ENCODE measurements at places on chromosomes 12 and 14.

GRCh38 chr12:120257041-120257821, 8.3 kb downstream of the PXN start:
- no peak for ATAC-seq

DNA sequence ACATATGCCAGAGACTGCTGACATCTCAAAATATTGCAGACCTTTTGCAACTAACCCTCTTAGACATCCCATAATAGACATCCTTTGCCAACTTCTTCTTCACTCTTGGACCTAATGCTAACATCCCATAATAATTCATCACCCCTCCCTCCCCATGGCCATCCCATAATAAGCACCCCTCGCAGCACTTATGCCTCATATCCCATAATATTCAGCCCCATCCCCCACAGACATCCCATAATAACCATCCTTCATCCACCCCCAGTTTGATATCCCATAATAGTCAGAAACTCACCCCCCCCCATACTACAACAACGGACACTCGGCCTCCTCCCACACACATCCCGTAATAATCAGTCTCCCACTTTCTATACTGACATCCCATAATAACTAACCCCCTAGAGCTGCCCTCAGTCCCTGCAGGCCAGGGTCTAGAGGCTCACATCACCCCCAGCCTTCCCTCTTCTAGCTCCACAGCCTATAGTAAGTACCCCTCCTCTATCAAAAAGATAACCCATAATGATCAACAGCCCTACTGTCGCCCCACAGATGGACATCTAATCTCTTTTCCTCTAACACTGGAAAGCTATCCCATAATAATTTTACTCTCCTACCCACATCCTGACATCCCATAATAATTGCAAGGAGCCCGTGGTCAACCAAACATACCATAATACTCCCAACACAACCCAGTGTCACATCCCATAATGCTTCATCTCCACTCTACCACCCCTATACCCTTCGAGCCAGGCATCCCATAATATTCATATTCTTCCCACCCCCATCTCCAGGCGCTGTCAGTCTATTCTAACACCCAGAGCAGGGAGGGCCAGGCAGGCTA, 792 bp upstream of the CHD4 start:
- peak; percentile 44 for ATAC-seq

DNA sequence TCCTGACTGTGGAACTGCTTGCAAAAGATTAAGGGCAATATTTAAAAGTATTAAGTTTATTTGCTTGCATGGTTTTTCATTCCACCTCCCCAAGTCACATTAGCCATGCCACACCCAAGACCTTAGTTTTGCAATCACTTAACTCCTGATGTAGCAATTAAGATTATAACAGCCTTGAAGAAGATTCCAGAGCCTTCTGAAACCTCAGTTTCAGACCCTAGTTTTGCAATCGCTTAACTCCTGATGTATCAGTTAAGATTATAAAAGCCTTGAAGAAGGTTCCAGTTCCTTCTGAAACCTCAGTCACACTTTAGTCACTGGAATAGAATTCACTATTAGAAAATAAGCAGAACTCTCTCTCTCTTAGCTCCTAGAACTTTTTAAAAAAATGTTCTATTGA, 42.7 kb upstream of the DCN start:
- no peak for ATAC-seq

DNA sequence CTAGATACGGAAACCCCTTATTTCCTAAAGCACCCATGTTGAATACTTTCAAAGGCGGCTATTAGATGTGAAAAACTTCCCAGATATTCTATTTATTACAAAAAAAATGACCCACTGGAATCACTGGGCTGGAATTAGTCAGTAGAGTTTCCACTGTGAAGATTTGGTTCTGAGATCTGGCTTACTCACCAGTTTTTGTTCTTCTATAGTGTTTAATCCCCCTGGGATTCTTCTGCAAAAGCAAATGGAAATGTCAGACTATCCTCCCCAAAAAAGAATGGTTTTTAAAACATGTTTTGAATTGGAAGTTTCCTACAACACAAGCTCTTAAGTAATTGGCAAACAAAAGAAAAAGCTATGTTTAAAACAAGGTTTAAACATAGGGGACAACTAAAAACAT, 166.4 kb downstream of the STXBP6 start:
- ATAC-seq, result no peak

- peak; percentile 95 for ATAC-seq
Observed at GRCh38 chr14:65179918-65180724, 77.8 kb upstream of the MAX start.

GRCh38 chr14:55802986-55803872, 223.2 kb downstream of the KTN1 start:
- ATAC-seq, result peak; percentile 75

GRCh38 chr12:109881752-109882151, 1.4 kb upstream of the GLTP start:
- ATAC-seq, result no peak

DNA sequence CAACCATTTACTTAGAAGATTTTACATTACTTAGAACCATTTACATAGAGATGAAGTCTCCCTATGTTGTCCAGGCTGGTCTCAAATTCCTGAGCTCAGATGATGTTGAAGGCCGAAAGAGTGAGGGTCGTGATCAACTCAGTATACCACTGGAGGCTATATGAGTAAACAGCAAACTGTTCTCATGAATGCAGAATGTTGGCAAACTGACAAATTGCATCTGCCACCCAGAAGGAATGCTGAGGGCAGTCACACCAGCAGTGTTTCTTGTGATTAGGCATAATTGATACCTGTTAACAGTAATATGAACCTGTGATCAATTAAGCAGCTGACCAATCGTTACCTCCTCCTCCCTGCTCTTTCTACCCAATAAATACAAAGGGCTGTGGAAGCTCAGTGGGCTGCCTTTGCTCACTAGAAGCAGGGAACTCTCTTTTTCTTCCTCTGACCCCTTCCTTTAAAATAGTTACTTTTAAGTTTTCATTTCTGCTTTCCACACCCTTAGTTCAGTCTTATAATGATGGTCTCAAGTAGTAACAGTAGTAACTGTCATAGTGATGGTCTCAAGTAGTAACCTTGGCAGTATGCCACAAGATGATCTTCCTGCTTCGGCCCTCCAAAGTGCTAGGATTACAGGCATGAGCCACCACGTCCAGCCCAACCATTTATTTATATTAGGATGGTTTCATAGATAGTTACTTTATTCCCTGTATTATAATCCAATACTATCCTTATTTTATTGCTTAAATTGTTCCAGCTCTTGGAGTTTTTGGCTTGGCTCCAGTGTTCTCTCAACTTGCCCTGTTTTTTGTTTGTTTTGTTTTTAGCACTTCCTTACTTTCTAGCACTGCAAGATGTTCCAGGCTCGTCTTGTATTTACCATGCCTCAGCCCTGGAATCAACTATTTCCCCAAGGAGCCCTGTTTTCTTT, 25.8 kb downstream of the LIMA1 start:
- no peak for ATAC-seq

DNA sequence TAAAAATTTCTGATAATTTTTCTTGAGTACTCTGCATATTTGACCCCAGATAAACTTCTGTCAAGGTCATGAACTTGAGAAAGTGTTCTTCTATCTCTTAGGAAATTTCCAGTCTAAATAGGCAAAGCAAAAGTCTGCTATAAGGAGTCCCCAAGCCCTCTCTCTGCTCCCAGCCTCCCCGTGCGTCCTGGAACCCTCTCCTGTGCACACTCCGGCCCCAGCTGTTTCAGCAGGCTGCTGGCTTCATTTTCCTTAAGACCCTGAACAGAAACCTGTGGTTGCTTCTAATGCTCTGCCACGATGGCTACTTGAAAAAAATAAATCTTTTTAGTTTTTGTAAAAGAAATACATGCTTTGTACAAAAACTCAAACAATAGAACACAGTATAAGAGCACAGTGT, 14.7 kb downstream of the KRT2 start:
- ATAC-seq, result no peak

- ATAC-seq, result no peak
Observed at GRCh38 chr12:95248604-95249360, 31.2 kb downstream of the VEZT start.

DNA sequence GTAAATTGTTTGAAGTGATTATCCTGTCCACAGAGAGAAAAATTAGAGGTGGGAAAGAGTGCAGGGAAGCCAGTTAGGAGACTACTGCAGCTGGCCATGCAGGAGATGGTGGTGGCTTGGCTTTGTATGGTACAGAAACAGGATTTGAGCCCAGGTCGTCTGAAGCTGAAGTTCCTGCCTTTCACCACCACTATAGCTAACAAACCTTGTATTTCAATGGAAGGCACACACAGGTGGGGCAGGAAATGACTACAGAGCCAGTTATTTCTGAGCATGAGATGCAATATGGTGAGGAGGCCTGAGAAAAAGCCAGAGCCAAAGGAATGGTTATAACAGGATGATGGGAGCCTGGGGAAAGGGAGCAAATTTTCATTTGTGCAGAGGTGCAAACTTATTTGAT, 103.9 kb downstream of the BTG1 start:
- ATAC-seq, result peak; percentile 37

Data from activated CD4-positive, CD25-positive, alpha-beta regulatory T cell treated with anti-CD3 and anti-CD28 coated beads, Interleukin-2, amount 50 U/mL, for 24 hours (primary cell).